ENCODE measurements at places on chromosomes 11 and 22.

- no peak for DNase-seq
Measured at GRCh38 chr11:126430581-126431335, 75.3 kb downstream of the ST3GAL4 start.

DNA sequence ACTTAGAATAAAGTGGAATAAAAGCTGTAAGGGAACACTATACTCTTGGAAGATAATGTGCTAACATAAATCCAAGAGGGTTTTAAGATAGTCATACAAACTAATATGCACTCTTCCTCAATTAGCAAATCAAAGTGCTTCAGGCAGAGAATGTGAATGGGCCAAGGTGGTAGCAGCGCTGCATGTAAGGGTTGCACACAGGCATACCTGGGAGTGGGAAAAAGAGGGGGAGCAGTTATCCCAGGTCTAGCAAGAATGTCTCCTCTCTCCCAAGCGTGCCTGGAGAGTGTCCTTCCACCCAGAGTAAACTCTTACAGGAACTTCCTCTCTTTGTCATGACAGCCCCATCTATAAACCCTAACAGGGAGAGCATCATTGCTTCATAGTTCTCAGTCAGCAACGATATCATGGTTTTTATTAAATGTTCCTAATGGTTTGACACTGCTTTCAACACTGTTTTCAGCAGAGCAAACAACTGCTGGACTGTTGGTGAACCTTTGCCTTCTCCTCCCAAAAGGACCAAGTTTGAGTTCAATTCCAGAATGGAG, 61.6 kb downstream of the SYTL2 start:
- DNase-seq, result no peak

GRCh38 chr11:82930229-82930628, 28.7 kb downstream of the DDIAS start:
- no peak for DNase-seq

- DNase-seq, result no peak
Measured at GRCh38 chr22:39408173-39408572, 8.6 kb downstream of the TAB1 start.

GRCh38 chr11:59206635-59207034, 6.1 kb downstream of the MPEG1 start:
- peak; percentile 38 for DNase-seq

GRCh38 chr11:69125861-69126260, 29.9 kb upstream of the SMIM38 start:
- no peak for DNase-seq

GRCh38 chr11:47715082-47715669, at the start of gene AGBL2:
Gene AGBL2 (minus strand): TSS chr11:47715369. CDS start chr11:47714650, 719 bp downstream.
- DNase-seq, result peak; percentile 66

- no peak for DNase-seq
Measured at GRCh38 chr11:22878039-22878438, 17.8 kb upstream of the CCDC179 start.

DNA sequence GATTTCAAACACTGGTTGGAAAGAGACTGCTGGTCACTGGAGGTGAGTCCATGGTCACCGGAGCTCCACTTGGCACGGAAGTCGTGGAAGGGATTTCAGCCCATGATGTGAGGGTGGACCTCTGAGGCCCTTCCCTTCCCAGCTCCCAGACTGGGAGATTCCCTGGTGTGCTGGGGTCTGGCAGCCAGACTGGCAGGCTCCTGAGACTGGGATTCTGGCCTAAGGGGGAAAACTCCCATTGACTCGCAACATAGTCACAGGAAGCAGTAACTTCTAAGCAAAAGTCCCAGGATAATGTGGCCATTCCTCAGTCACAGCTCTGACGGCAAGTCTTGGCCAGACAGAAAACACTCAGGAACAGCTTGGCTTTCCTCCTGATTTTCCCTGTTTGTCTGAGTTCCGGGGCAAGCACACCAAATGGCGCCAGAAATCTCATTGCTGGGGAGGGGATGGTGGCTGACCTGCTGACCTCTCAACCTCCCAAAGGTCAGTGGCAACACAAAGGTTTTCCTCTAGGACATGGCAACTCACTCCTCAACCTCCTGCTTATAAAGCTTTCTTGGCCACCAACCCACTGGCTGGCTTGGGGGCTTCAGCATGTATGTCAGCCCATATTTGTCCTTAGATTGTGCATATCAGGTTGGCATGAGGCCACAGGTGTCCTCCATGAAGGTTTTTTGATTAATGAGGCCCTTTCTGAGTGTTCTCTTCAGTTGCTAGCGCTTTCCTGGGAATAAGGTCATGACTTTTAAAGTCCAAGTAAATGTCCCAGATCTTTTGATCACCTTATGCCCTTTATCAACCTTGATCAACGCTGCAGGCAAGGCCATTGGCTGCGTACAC, 99.5 kb downstream of the CCDC81 start:
- DNase-seq, result no peak

DNA sequence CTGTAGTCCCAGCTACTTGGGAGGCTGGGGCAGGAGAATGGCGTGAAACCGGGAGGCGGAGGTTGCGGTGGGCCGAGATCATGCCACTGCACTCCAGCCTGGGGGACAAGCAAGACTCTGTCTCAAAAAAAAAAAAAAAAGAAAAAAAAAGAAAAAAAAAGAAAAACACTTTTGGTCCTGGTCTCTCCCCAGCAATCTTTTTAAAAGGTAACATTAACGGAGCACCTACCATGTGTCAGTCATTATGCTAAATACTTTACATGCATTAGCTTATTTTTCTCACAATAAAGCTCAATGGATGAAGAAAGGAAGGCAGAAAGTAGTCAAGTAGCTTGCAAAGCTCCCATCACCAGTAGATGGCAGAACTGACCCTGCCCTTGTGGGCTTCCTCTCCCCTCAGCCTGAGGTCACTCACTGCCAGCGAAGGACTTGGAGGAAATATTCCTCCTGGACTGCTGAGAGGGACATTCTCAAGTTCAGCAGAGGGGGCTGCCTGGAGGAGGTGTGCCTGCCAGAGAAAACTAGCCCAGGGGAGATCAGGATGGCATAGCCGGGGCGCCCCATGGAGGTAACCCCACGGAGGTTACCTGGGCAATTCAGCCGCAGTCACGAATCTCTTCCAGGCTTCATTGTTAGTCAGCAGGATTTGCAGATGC, 15.5 kb downstream of the APOL3 start:
- DNase-seq, result peak; percentile 68

DNA sequence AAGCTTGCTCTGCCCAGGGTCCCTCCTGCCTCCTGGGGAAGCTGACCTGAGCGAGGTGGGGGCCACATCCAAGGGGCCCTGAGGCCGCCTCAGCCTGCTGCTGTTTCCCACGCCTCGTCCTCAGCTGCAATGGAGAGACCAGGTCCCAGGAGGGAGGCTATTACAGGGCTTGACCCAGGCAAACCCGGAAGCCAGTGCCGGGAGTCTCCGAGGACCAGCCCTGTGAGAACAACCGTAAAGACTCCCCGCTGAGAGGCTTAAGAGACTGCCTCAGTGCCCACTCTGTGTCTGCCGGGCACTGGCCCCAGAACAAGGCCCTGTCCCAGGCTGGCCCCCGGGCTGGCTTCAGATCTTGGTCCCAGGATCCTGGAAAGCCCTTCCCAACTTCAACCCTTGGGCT, 124.3 kb upstream of the FGF3 start:
- DNase-seq, result no peak

GRCh38 chr22:19816372-19817119, 38.1 kb downstream of the GNB1L start:
- no peak for DNase-seq

Data from iris pigment epithelial cell (primary cell).